ENCODE measurements at places on chromosomes 13 and 19.

DNA sequence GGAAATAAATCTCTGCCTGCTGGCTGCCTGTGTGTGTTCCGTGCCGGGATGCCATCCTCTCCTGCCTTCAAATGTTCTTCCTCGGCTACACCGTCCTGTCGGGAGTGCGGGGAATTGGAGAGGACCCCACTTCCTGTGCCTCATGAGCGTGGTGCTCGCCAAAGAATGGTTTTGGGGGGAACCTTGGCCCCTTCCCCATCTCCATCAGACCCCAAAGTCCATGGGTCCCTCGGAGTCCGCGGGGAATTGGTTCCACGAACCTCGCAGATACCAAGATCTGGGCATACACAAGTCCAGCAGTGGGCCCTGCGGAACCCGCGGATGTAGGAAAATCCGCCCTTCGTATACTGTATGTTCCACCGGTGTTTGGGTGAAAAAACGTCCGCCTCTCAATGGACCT, 2.3 kb upstream of the ZNF865 start:
- DNase-seq: no peak

DNA sequence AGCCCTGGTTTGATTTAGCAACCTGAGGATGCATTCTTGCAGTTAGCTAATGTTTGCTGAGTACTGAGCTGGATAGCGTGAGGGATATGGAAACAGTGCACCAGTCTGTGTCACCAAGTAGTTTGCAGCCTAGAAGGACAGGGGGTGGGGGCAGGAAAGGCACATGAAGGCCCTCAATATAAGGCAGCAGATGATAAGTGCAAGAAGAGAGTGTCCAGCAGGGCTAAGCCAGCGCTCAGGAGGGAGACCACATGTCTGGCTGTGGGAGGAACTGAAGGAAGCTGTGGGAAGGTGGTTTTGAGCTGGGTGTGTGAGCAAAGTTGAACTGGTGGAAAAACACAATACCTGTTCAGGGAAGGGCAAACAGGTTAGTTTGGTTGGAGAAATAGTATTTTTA, 1.7 kb downstream of the CXCL17 start:
- DNase-seq: no peak

GRCh38 chr13:98050041-98050466, 92.8 kb upstream of the FARP1 start:
- no peak for DNase-seq

GRCh38 chr19:8137425-8137824, 12.0 kb downstream of the FBN3 start:
- DNase-seq: no peak

DNA sequence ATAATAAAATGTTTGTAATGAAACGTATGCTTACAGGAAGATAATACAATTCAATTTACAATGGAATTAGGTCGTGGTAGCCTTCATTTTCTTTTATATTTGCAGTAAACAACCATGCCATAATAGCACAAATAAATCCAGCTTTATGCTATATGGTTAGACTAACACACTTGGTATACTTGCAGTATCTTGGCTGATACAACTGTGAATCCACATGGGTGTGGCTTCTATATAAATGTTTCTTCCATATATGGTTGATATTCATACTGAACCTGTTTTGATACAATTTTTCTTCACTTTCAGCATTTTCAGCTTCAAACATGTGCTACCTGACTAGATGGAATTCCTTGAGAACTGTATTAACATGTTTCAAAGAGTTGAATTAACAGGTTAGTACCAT, 20.4 kb upstream of the SPRY2 start:
- no peak for DNase-seq

DNA sequence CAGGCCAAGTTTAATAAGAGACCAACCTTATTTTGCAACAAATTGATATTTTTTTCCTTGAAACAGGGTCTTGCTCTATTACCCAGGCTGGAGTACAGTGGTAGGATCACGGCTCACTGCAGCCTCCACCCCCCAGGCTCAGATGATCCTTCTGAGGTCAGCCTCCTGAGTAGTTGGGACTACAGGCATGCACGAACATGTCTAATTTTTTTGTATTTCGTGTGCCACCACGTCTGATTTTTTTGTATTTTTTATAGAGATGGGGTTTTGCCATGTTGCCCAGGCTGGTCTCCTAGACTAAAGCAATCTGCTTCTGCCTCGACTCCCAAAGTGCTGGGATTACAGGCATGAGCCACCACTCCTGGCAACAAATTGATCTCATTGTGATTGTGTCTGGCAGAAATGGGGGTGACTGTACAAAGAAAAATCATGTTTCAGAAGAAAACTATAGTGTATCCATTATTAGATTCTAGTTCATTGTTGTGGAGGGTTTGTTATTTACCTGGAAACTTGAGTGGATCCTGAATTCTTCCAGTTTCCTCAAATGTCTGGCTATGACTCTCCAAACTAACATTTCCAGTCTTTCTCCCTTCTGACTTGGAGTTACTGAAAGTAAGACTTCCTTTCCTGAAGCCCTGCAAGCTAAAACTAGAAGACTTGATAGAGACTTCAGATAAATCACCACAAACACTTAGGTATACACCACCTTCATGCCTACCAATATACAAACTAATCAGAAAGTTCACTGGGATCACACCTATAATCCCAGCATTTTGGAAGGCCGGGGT, 17.3 kb upstream of the AKT2 start:
- no peak for DNase-seq

DNA sequence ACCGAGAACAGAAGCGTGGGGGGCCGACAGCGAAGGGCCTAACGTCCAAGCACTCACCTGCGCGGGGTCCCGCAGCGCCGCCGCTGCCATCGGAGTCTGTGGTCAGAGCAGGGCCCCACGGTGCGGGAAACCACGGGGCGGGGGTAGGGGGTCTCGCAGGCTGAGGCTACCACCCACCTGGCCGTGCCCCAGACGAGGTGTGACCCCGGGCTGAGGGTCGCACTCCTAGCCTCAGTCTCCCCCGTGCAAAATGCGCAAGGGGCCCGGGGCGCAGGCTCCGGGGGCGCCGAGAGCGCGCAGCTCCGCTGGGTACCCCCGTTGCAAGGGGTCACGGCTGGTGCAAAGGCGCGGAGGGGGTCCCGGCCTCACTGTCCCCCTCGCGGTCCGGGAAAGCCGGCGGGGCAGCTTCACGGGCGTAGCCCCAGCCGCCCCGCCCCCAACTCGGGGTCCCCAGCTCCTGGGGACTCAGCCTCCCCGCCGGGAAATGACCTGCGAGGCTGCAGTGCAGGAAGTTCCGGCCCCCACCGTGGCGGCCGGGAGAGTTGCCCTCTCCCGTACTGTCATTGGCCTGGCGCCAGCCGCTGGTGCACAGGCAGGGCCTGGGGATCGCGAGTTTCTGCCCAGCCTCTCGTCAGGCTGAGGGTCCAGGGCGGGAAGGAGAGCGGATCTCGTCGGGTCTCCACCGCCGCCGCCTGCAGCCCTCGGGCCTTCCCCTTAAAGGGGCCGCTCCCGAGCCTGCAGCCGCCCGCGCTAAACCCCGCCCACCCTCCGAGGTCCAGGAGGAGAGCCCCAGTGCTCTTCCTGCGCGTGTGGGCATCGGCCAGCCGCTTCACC, at the start of gene ZNF792:
ZNF792 (minus strand) TSS at position 657 of the 834 bp plus-strand sequence; CDS start at position 90, 567 bp downstream.
- DNase-seq: peak; percentile 92

- no peak for DNase-seq
Observed at GRCh38 chr13:34654647-34655046, 287.4 kb upstream of the NBEA start.

DNA sequence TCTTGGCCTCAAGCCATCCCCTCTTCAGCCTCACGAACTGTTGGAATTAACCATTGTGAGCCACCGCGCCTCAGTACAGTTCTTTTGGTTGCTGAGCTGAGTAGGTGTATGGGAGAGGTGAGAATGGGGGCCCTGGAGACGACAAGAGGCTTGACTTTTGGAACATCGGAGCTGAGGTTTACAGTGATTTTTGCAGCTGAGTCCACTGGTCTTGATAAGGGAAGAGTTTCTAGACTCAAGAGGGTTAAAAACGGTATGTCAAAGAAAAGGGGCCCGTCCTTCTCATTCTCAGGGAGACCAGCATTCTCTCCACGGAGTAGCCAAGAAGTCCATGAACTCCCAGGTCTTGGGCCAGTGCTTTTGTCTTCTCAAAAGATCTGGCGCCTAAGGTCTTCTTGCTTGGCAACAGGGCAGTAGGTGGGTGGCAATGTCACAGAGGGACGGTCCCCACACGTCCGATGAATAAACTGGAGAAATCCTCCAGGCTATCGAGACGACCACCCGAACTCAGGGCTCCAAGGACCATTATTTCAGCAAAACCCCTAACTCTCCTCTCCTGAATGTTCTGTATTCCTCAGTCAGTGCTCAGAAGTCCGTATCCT, 6.4 kb upstream of the QTRT1 start:
- DNase-seq: no peak

GRCh38 chr13:108083056-108083455, 132.3 kb downstream of the LIG4 start:
- DNase-seq: no peak

GRCh38 chr13:77981281-77981881, 62.8 kb upstream of the EDNRB start:
- no peak for DNase-seq

DNA sequence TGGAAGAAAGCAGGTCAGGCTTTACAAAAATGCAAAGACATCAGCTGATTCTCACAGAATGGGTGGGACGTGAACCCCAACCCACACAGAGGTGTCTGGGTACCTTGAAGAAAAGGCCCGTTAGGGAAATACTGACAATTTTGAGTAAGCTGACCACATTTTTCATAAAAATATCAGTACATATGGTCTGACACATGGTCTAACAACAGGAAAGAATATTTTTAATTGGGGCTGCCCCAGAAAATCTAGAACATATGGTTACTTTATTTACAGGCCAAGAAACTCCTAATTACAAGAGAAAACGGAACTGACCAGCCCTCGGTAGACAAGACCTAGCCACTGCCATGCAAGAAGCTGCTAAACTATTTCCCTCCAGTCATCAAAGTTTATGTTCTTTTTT, 48.7 kb upstream of the ITM2B start:
- DNase-seq: no peak

GRCh38 chr13:43058318-43058674, 34.9 kb downstream of the DNAJC15 start:
- no peak for DNase-seq

DNA sequence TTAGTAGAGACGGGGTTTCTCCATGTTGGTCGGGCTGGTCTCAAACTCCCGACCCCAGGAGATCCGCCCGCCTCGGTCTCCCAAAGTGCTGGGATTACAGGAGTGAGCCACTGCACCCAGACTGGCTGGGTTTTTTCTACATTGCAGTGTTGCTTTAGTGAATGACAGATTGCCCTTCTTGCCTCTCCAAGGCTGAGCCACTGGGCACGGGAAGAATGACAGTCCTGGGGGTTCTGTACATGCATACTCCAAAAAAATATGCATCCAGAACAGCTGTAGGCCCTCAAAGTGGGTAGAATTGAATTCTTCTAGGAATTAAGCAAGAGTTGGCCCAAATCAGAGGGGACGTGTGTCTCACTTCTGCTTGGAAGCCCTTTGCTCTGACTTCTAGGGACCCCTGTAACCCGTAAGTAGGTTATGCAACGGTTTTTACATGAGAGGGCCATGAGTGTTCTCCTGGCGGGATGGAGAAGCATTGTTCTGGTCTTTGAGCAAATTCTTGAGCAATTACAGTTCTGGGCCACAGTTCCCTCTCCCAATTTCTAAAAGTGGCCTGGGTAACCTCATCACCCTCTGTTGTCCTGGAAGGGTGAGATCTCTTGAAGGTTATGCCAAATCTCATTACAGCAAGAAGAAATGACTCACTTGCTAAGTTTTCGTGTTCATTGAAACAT, 3.6 kb downstream of the ACTN4 start:
- no peak for DNase-seq

DNA sequence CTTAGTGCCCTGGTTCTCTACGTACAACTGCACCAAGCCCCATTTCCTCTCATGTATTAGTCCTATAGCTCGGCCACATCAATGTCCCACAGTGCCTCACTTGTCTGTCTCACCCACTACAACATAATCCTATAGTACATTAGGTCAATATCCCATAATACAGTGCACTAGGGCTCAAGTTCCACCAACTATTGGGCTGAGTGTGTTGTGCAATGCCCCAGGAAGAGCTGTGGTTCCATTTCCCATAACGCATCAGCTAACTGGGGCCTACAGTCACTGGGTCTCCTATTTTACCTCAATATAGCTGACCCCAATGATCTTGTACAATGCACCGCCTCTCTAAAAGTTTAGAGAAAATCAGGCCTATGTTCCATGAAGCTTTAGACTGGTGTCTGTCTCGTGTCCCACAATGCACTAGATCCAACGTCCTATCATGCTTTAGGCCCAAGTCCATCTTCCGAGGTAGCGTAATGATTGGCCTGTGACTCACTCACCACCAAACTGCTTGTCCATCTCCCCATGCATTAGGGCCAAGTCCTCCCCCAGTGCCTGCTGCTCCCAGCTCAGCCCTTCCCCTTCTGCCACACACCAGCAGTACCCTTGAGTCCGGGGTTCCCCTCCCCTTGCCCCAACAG, 21.8 kb downstream of the TSKS start:
- DNase-seq: no peak

DNA sequence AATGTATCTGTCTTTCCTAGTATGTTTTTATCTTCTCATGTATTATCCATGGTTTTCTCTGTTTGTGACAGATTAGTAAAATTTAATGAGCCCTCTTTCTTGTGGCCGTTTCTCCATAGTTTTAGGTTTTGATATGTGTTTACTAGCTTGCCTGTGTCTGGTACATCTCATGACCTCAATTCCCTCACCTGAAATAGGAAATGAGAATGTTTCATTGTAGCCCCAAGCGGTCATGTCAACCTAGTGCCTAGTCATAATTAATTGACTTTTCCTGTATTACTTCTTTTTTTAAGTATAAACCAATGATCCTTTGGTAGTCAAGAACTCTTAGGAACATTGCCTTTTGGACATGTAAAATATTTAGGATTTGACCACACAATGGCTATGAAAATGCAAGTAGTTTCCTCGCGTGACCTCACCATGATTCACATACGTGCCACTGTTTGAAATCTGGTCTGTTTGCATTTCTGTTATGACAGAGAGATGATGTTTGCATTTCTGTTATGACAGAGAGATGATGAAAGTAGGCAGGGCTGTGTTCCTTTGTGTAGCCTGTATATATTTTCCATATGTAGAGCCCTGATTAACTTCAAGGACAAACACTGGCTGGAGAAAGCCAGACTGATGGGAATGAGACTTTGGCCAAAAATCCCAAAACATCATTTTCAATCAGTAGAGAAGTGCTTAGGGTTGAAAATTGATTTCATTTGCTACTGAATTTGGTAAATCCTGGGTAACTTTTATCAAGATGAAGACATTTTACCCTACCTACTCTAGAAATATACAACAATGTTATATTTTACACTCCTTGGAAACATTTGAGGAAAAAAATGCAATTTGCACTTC, 104.8 kb downstream of the TNFRSF19 start:
- DNase-seq: no peak
